ENCODE measurements at places on chromosomes 11 and 22. TPM values are rescaled to one million over a fixed set of nuclear protein-coding genes. Genes with fewer than 3 reads are reported as not detected.
A peak's percentile ranks its signal among the peaks of the same experiment; 100 is the strongest.

GRCh38 chr22:19358703-19359553, 67.4 kb upstream of the CLTCL1 start:
- DNase-seq = no peak

GRCh38 chr11:102120437-102120973, 10.3 kb downstream of the YAP1 start:
- no peak for DNase-seq

DNA sequence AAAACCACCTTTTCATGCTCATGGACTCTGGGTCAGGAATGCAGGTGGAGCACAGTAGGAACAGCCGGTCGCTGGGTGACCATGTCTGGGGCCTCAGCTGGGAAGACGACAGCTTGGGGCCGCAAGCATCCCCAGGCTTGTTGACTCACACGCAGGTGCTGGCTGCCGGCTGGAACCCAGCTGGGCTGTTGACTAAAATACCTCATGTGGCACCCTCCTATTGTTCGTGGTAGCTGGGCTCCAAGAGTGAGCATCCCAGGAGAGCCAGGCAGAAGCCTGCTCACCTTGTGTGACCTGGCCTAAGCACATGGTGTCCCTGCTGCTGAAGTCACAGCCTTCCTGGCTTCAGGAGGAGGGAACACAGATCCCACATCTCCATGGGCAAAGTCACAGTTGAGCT, 9.4 kb downstream of the DPP3 start:
- no peak for DNase-seq

- DNase-seq = no peak
These were observed 116.7 kb downstream of the SGSM3 start for GRCh38 chr22:40486962-40487602.

Gene PGR
- total RNA-seq = not detected

Gene MAFF
- total RNA-seq = 8.7 TPM

- no peak for DNase-seq
These were observed 314.3 kb downstream of the TBC1D22A start for GRCh38 chr22:47076758-47077157.

DNA sequence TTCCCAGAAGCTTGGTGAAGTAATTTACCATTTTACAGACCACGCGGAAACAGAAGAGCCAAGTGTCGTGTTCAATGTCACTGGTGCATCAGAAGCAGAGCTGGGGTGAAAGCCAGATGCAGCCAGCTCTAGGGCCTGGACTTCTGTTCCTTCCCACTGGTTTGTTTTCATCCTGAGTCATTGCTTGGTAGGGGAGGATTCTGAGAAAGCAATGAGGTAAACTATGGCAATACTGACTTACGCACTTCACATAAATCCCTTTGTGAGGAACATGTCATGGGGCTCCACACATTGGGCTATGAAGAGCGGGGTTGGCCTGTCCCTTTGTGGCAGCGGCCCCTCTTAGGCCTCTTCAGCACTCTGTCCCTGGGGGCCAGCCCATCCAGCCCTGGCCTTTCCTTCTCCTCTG, 52.4 kb upstream of the RBFOX2 start:
- DNase-seq = peak; percentile 31

Gene MOGAT2
- not detected for total RNA-seq

- DNase-seq = no peak
These were observed 1136.2 kb downstream of the BRD1 start for GRCh38 chr22:48691431-48691851.

GRCh38 chr11:131977854-131978253, 607.4 kb downstream of the NTM start:
- DNase-seq = peak; percentile 84

Gene KLHL35
- 4.6 TPM for total RNA-seq

Gene IFITM1
- total RNA-seq = 14.3 TPM

Gene GRAP2
- not detected for total RNA-seq

Gene APOBEC3G
- 3.9 TPM for total RNA-seq

GRCh38 chr11:79080551-79080950, 360.3 kb downstream of the TENM4 start:
- no peak for DNase-seq

- no peak for DNase-seq
These were observed 88.7 kb downstream of the IGLL5 start for GRCh38 chr22:22976033-22976922.

- no peak for DNase-seq
These were observed 3.5 kb downstream of the RAB3IL1 start for GRCh38 chr11:61913699-61914395.

- DNase-seq = no peak
These were observed 64.3 kb downstream of the FANCF start for GRCh38 chr11:22561283-22561682.

GRCh38 chr11:99464985-99465384, 444.2 kb downstream of the CNTN5 start:
- no peak for DNase-seq

DNA sequence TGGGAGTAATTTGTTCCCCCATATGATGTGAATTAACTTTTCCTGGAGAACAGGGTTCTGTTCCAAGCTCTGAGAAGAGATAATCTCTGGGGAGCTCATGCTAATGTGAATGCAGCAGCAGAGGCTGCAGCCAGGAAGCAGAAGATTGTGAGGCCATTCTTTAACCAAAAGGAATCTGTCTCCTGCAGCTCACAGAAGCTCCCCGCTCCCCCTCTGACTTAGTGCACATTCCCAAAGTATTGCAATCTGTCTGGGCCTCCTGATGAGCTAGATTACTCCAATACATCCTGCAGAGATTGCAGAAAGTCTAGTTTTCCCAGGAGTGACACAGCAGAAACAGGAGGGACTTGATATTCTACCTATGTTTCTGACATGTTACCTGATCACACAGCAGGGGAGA, 420.6 kb upstream of the FAT3 start:
- no peak for DNase-seq

DNA sequence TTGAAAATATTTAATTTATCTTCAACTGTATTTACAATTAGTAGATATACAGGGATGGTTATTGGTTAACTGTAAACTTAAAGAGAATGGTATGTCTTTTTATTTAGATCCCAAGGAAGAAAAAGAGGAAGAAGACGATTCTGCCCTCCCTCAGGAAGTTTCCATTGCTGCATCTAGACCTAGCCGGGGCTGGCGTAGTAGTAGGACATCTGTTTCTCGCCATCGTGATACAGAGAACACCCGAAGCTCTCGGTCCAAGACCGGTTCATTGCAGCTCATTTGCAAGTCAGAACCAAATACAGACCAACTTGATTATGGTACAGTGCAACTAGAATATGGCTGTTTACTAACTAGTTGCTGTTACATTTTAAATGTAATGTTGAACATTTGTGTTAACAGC, 12.7 kb upstream of the CNTF start:
- no peak for DNase-seq

GRCh38 chr11:112625814-112626213, 335.4 kb upstream of the NCAM1 start:
- no peak for DNase-seq

GRCh38 chr11:117562136-117562535, 234.5 kb downstream of the CEP164 start:
- DNase-seq = no peak

- DNase-seq = peak; percentile 7
These were observed 111.8 kb upstream of the TMEM45B start for GRCh38 chr11:129703846-129704245.

GRCh38 chr22:39558254-39558727, 12.3 kb upstream of the CACNA1I start:
- no peak for DNase-seq

GRCh38 chr11:75140269-75141138, 10.4 kb upstream of the SLCO2B1 start:
- peak; percentile 43 for DNase-seq

Gene IL17REL
- total RNA-seq = not detected

GRCh38 chr22:19917389-19918138, 24.0 kb upstream of the COMT start:
- no peak for DNase-seq

DNA sequence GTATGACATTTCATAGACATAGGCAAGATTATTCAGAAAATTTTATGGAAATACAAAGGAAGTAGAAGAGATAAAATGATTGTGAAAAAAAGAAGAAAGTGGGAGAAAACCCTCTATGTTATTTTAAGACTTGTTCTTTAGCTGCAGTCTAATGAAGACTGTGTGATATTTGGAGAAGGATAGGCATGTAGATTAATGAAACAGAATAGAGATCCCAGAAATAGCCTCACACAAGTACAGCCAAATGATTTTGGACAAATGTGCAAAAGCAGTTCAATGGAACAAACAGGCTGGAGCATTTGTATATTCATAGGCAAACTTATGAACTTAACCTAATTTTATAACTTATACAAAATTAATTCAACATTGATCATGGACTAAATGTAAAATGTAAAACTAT, 14.3 kb downstream of the ANO5 start:
- DNase-seq = no peak

Gene FGF19
- not detected for total RNA-seq

GRCh38 chr22:38734421-38735100, 21.2 kb downstream of the SUN2 start:
- DNase-seq = peak; percentile 82

Gene HBG1
- total RNA-seq = not detected

Gene OR52I2
- total RNA-seq = not detected

- no peak for DNase-seq
These were observed 16.3 kb downstream of the LDHAL6A start for GRCh38 chr11:18471995-18472394.

- DNase-seq = no peak
These were observed 13.0 kb downstream of the TRIM5 start for GRCh38 chr11:5671831-5672230.

DNA sequence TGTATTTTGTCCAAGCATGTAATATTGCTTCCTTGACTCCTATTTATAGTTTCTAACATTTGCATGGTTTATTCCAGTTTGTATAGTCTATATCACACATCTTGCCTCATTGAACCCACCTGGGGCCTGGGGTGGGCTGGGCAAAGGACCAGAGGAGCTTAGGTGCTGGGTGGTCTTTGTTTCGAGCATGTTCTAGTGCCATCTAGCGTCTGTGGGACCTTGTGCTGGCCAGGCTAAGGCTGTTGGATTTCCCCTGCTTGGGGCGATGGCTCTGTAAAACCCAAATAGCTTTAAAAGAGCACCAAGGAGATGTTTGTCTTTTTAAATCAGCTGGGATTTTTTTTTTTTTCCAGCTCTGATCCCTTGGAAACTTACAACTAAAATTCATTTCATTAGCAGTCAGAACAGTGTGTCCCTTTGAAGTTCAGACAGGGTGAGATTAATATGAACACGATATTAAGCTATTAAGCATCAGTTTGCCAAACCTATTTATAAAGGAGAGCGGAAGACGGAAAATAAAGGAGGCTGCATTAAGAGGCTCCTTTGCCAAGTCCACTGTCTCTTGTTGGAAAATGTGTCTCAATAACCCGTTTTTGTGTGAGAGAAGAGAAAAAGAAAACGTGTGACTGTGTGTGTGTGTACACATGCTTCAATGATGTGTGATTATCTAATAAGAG, 157.4 kb downstream of the COMMD9 start:
- peak; percentile 32 for DNase-seq

- DNase-seq = no peak
These were observed 357.6 kb downstream of the BRD1 start for GRCh38 chr22:49469896-49470740.

Gene NAT10
- 25.0 TPM for total RNA-seq

DNA sequence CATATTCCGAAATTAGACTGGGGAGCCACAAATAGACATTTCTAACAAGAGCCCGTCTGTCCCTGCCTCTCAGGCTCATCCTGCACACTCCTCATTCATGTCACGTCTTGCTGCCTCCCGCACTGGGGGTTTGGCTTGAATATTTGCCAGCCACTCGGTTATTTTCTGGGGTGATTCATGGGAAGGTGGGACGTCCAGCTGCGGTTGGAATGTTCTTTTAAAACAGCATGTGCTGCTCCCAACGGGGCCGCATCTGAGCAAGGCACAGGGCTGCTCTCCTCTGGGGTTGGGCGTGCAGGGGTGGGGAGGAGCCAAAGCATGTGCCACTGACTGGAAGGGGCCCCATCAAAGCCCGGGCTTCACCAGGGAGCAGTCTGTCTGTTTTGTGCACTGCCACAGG, 25.9 kb upstream of the SLC5A4 start:
- peak; percentile 61 for DNase-seq

GRCh38 chr11:131756479-131757110, 386.2 kb downstream of the NTM start:
- DNase-seq = peak; percentile 71

DNA sequence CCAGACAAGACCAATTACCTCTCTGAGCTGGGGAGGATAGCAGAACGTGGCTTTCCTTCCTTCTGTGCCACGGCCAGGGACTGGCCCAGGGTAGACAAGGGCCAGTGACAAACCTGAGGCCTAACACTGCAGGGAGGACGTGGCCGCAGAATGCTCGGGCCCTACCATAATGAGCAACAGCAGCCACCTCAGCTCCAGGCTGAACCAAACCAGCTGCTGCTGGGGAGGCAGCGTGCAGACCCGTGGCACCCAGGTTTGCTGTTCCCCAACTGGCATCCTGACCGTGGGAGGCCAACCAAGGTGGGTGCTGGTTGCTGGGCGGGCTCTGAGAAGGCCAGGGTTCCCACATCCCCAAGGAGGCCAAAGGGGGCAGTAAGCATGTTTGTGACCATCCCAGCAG, 83.0 kb downstream of the MORC2 start:
- DNase-seq = no peak

DNA sequence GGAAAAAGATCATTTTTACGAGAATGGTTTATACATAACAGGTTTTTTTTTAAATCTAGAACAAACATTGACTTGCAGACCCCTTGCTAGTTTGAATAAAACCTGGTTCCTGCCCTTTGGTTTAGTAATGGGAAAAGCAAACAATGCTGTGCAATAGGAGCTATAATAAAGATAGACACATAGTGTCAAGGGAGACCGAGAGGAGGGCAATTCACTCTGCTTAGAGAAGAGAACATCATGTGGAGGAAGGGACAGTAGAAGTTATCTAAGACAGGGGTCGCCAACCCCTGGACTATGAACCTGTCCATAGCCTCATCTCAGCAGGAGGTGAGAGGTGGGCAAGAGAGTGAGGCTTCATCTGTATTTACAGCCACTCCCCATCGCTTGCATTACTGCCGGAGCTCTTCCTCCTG, 7.0 kb upstream of the RDX start:
- DNase-seq = no peak

GRCh38 chr11:61345170-61345610, 12.2 kb downstream of the TKFC start:
- DNase-seq = peak; percentile 63

DNA sequence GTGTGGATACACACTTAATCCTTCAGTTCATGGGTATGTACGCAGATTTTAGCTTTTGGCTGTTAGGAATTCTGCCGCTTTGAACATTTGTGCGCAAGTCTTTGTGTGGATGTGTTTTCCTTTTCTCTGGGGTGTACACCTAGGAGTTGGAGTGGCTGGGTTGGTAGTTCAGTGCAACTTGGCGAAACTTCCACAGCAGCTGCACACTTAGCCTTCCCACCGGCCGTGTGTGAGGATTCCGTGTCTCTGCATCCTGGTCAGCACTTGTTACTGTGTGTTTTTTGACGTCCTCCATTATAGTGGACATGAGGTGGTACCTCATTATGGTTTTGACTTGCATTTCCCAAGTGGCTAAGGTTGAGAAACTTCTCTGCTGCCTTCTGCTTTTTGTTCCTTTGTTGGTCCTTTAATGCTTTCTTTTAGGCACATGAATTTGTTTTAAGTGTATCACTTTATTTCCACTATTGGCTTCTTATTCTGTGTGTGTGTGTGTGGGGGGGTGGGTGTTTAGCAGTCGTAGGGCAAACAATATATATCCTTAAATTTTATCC, 72.1 kb upstream of the SLC25A18 start:
- DNase-seq = no peak
